ENCODE measurements at places on chromosomes 6 and 20.

- DNase-seq, result no peak
Observed at GRCh38 chr6:137264311-137265075, 45.3 kb upstream of the IFNGR1 start.

- DNase-seq, result no peak
Observed at GRCh38 chr6:117919275-117919674, 12.2 kb downstream of the SLC35F1 start.

DNA sequence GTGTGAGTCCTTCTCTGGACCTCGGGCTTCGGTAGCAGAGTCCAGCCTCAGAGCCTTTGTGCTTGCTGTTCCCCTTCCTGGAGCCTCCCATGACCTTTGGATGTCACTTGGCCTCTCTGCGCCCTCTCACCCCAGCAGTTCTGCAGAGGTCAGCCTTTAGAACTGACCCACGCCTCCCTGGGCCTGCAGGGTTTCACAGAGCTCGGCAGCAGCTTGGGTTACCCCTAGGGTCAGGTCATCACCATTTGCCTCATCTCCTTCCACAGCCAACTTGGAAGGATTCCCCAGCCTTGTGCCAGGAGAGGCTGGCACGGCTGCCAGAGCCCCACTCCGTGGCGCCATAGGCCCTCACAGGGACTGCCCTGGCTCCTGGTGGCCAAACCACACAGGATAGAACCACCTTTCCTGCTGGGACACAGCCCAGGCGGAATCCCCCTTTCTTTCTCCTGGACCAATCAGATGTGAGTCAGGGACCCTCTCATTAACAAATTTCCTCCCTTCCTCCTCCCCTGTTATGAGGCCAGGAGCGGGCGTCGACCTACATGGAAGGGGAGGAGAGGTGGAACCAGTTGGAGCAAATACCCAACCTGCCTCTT is 13.9 kb upstream of the SIRPA start:
- DNase-seq, result no peak

DNA sequence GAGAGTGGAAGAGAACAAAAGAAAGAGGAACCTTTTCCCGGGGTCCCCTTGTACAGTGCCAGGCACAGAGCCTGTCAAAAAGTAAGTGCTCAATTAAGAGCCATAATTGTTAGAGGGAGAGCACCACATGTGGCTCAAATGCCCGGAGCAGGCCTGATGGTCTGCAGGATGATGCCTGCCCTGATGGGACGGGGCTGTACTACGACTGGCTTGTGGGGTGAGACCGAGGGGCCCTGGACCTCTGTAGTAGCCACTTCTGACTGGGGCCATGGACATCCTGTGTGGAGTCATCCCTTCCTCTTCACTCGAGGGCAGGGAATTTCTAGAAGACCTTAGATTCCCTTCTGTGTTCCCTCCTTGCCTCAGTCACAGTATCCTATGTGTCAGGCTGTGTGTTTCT is 47.9 kb downstream of the KCNK5 start:
- no peak for DNase-seq

DNA sequence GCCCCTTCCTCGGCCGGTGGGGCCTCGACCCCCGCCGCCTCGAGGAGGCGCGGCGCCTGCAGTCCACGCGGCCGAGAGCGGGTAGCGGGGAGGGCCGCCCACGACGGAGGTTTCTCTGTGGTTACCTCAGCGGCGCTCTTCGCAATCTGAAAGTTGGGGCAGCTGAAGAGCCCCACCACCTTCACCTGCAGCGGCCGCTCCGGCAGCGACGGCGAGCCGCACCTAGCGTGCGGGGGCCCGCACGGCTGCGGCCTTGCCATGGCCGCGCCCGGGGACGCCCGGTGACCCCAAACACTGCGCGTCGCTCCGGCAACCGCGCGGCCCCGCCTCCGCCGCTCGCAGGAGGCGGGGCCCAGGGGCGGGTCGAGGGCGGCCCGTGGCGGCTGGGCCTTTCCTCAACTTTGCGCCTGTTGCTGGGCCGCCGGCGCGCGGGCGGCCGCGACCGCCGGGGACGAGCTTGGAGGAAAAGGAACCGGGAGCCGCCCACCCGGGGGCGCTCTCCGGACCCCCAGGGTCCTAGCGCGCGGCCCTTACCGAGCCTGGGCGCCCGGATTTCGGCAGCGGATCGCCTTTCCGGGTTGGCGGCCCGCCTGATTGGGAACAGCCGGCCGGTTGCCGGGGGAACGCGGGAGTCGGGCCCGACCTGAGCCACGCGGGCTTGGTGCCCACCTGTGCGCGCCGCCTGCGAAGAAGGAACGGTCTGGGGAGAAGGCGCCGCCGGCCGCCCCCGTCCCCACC is at the start of the genes PPIL6 and SMPD2:
TSS of gene PPIL6 (minus strand) at position 298 of the 738 bp plus-strand sequence. CDS start at position 260, 38 bp downstream.
TSS of gene SMPD2 (plus strand) at position 394 of the 738 bp plus-strand sequence. CDS start 398 bp downstream, outside the sequence.
- peak; percentile 91 for DNase-seq

DNA sequence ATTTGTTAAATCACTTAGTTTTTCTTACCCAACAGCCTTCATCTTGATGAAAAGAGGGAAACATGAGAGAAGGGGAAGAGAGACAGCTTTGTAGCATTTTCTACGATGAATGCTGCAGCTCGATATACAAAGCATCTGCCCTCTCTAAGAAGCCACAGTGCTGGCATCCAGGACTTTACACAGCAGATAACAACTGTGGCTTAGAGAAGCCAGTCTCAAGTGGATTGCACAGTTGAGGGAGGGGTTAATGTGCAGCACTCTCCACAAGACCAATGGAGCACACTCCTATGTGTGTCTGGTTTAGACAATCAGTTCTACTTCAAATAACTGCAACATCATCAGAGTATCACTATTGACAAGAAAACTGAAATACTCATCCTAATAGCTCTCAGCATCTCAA is 5.8 kb downstream of the C6orf120 start:
- no peak for DNase-seq

DNA sequence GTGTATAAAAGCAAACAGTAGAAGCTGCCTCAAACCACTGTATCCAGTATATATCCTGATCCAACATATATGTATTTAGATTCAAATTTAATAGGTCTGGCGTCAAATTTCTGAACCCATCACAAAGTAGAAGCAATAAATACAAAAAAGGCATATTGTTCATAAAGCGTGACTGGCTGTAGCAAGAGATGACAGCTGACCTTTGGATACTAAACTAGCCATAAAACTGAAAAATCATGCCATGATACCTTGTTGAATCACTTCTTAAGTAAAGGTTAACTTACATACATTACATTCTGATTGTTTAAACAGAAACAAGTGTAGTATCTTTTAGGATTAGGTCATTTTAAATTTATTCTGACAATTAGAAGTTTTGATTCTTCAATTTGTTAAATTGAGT is 372.0 kb upstream of the FLRT3 start:
- no peak for DNase-seq

GRCh38 chr6:54981647-54982046 is 135.1 kb downstream of the FAM83B start:
- peak; percentile 86 for DNase-seq

GRCh38 chr6:135465307-135465706 is 32.2 kb downstream of the AHI1 start:
- DNase-seq, result no peak

GRCh38 chr6:41536795-41537758 is 9.1 kb upstream of the FOXP4 start:
- no peak for DNase-seq

GRCh38 chr6:95431637-95432228 is 145.6 kb upstream of the MANEA start:
- peak; percentile 12 for DNase-seq

DNA sequence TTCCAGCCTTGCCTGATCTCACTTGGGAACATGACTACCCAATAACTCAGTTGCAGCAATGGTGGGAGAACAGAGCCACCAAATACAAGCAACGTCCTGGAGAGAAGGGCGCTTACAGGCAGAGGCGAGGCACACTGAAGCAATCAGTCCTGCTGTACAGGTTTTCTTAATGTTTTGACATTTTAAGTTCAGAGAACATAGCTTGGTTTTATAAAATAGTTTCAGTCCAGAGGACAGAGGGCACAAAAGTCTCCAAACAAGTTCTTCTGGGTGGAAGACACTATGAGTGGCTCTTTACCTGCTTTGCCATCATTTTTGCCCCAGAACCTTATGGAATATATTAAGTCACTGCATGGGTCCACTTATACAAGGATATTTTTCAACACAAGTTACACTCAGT is 103.4 kb upstream of the KCNG1 start:
- DNase-seq, result no peak

DNA sequence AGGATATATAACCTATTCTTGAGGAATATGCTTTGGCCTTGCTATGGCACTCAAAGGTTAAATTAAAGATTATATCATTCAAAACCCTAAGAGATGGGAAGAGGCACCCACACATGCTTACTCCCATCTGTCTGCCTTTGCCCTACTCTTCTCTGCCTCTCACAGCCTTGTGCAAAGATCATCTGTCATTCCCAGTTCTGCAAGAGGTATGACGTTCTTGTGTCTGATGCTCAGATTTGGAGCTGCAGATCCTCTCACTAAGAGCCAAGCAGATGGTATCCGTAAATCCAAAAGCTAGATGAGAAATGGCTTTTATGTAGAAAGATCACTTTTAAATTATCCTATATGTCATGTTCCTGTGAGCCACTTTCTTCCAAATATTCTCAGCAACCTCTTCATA is 112.0 kb downstream of the GPR63 start:
- no peak for DNase-seq

GRCh38 chr6:36971921-36972673 is 13.9 kb downstream of the MTCH1 start:
- no peak for DNase-seq

GRCh38 chr6:21733311-21733710 is 139.8 kb downstream of the SOX4 start:
- peak; percentile 34 for DNase-seq

- DNase-seq, result no peak
Observed at GRCh38 chr6:144185133-144185836, 35.0 kb downstream of the STX11 start.

GRCh38 chr6:135179920-135180541 is 1.1 kb upstream of the MYB start:
- no peak for DNase-seq

- DNase-seq, result no peak
Observed at GRCh38 chr6:73028124-73028766, 197.1 kb downstream of the KHDC1L start.

DNA sequence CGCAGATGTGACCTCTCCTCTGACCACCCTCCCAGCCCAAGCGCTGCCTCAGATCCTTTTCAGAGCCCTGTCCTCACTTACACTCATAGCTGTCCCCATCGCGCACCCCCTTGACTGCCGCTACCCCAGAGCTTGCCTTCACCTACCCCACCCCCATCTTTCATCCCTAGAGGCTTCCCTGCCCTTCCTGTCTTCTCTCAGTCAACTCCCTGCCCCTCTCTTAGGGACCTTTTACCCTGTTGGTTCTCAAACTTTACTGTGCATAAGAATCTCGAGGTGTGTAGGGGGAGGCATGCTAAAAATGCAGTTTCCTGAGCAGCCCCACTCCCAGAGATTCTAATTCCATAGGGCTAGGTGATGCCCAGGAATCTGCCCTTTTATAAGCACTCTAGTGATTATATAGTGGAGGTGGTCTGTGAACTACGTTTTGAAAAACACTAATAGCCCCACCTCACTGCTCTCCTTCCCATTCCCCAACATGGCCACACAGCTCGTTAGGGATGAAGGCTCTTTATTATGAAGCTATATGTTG is 725 bp downstream of the TM9SF4 start:
- DNase-seq, result peak; percentile 23

- no peak for DNase-seq
Observed at GRCh38 chr20:42270539-42270938, 652.4 kb upstream of the CHD6 start.

GRCh38 chr6:16301511-16301910 is 63.1 kb downstream of the GMPR start:
- DNase-seq, result no peak

DNA sequence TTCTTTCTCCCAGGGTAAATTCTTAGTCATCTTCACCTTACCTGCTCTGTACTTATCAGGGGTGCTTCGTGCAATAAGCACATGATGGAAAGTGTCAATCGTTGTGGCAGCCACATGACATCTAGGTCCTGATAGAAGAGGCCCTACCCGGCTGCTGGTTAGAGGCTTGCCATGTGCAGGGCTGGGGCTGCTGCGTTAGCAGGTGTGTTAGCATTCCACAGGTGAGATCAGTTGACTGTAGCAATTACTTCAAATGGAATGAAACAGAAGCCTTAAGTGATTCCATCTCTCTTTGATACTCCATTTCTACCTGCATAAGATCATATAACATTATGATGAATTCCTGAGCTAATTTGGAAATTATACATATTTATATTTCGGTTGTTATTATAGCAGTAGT is 127.0 kb downstream of the UST start:
- no peak for DNase-seq

DNA sequence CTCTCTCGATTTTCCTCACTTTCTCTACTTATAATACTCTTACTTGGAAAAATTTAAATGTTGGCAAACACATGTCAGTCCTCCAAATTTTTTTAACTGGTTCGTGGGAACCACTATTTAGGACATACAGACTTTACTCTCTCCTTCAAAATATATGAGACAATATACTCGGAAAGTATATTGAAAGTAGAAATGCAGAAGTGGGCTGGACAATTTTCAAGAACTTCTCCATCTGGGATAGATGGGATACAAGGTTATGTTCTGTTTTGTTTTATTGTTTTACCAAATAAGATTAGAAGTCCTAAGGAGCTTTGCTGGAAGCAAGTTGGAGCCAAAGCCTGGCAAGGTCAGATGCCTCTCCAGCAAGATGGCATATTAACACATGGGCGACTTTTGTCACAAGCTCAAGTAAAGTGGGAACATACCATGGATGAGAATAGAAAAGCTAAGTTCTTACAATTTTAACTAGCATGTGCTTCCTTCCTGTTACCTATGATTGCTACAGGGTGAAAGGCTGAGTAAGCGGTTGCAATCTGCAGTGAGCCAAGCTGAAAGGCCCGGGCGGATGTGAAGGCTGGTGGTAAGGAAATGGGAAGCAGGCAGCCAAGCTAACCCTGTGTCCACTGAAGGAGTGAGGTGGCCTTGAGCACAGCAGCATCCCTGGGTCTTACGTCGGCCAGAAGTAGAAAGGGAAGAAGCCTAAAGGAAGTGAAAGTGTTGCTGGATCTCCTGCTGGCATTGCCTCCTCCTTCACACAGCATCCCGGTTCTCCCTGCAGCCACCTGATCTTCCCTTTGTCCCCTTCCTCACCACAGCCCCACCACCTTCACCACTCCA is 7.1 kb downstream of the MAP3K5 start:
- DNase-seq, result no peak

GRCh38 chr6:134819863-134820800 is 129.8 kb downstream of the ALDH8A1 start:
- DNase-seq, result no peak

DNA sequence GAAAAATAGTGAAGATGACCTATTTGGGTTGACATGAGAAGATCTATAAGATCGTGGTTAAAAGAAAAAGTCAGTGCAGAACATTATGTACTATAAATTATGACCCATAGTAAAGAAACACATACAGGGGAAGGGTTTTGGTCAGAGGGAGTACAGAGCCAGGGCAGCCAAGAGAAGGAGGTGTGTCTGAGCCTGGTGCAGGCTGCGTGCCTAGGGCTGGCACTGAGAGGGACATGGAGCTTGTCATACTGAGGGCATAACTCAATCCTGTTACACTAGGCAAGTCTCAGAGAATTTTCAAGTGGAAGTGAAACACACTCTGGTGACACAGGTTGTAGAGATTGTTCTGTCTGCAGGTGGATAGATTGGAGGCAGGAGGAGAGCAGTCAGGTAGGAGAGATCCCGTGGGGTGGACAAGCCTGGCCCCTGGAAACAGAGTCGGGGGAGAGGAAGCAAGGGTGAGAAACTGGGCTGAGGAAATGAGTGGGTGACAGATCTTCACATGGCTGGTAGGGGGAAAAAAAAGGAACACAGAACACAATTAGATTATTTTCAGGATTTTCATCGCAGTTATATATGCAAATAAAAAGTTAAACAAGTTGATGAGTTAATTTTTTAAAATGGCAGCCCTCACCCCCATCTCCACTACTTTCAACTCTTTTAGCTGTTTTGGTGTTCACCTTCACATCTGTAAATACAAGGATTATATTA is 18.5 kb upstream of the RNF39 start:
- DNase-seq, result no peak
